Activated T-helper 2 cell treated with anti-CD3 and anti-CD28 coated beads, Interferon-gamma antibody, Interleukin-2, Interleukin-4, amounts not matched to agents 10 μg/mL and 5 μg/mL and 100 μg/mL, durations not matched to agents 14 hours and 24 hours and 36 hours (primary cell): ENCODE measurements at places on chromosomes 13 and 19. TPM values are rescaled to one million over a fixed set of nuclear protein-coding genes. Genes with fewer than 3 reads are reported as not detected.
A peak's percentile ranks its signal among the peaks of the same experiment; 100 is the strongest.

Gene FXYD3
- total RNA-seq = not detected in 2 replicates

- H3K27ac ChIP-seq = no peak overlapping the region
- no peaks in the 10 kb centered on the region for H3K4me1 ChIP-seq
- no peaks in the 10 kb centered on the region for H3K36me3 ChIP-seq
- no peak for DNase-seq
These were observed 387.4 kb downstream of the DLEU7 start for GRCh38 chr13:50456111-50456510.

DNA sequence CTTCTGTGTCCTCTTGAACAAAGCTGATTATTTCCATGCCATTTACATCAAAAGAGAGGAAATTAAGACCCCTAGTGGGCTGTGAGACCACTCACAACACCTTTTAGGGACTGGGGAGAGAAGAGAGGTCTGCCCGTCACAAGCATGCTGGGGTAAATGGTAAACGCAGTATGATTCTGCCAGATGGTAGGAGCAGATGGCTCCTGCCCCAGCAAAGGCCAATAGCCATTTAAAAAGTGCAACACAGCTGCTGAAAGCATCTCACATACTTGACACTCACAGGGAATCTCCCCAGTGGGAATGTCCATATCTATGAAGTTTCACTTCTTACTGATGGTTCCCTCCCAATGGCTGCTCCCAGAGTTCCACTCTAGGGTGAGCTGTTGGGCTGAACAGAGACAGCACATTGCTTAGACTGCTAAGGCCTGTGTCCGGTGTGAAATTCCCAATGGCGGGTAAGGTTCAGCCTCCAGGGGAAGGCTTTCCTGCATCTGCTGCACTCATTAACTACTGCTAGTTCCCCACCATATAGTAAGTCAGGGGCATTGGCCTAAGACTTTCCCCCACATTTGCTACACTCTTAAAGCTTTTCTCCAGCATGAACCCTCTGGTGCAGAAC lies 7.4 kb downstream of the ZNF671 start:
- peaks cover 67% of the 10 kb centered on the region for H3K36me3 ChIP-seq
- no peaks in the 10 kb centered on the region for H3K4me1 ChIP-seq
- H3K4me3 ChIP-seq = no peak overlapping the region
- no peak overlapping the region for H3K27ac ChIP-seq
- H3K27me3 ChIP-seq = no peaks in the 10 kb centered on the region
- no peak for DNase-seq

Gene RFPL4A
- total RNA-seq = not detected in 2 replicates

GRCh38 chr19:376111-376470 lies 31.5 kb upstream of the MIER2 start:
- no peak overlapping the region for H3K27ac ChIP-seq
- H3K4me3 ChIP-seq = no peak overlapping the region
- no peak for DNase-seq
- H3K36me3 ChIP-seq = no peaks in the 10 kb centered on the region

GRCh38 chr13:78594456-78594975 lies 8.8 kb downstream of the POU4F1 start:
- no peak for DNase-seq
- no peaks in the 10 kb centered on the region for H3K36me3 ChIP-seq
- peaks cover 79% of the 10 kb centered on the region for H3K27me3 ChIP-seq
- no peak overlapping the region for H3K4me3 ChIP-seq

- H3K4me1 ChIP-seq = peaks cover 15% of the 10 kb centered on the region
- H3K36me3 ChIP-seq = no peaks in the 10 kb centered on the region
- H3K4me3 ChIP-seq = no peak overlapping the region
- H3K27ac ChIP-seq = no peak overlapping the region
- no peaks in the 10 kb centered on the region for H3K27me3 ChIP-seq
- DNase-seq = no peak
These were observed 8.7 kb upstream of the UBAC2 start for GRCh38 chr13:99191900-99192399.

DNA sequence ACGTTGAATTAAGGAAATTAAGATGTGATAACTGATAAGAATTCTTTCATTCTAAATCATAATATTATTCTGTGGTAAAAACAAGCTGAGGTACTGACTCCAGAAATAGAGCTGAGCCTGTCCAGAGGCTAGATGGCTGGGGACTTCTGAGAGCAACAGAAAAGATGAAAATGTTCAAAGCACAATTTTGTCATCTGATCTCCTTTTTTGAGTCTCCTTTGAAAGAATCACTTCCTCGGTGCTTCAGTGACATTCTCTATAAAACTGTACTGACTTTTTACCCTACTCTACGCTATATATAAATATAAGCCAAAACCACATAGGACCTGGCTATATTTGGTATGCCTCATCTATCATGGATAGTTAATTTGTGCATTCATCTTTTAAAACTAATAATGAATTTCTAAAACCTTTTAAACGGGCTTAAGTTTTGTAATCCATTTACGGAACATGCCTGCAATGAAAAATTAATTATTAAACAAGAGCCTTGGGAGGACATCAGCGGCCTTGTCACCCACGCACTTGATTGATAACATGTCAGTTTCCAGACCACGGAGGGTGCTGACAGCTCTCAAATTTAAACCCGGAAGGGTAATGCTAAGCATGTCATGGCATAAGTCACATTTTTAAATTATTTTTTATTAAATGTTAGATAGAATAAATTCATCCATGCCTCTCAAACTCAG lies 235.5 kb downstream of the PCDH9 start:
- H3K36me3 ChIP-seq = no peaks in the 10 kb centered on the region
- H3K27ac ChIP-seq = no peak overlapping the region
- H3K27me3 ChIP-seq = no peaks in the 10 kb centered on the region

Gene TMEM38A
- 0.64 and 0.96 TPM in 2 replicates for total RNA-seq

DNA sequence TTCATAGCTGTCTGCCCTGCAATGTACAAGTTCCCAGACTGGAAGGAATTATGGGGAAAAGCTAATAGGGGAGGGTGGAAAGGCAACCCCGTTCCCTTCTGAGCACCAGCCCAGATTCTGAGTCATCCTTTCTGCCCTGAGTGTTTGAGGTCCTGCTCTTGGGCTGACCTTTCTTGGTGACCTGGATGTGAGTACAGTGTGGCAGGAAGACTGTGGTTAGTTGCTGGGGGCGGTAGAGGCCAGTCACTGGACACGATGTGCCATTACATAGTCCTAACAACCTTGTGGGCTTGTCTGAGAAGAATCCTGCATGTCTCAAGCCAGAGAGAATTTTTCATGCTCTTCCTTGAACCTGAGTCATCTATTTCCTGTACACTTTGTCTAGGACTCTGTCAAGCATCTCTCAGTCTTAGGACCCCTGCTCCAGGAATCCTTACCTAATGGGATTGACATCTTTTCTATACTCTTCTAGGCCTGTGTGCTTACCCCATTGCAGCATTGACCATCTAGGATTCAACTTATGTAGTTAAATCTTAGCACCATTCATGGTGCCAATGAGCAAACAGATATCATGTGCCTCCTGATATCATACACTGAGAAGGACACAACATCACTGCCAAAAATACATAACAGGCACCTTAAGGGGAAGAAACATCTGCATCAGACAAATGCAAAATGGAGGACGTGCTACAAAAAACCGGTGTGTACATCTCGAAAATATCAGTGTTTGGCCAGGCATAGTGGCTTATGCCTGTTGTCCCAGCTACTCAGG lies 8.1 kb upstream of the ANGPTL4 start:
- H3K4me3 ChIP-seq = no peak overlapping the region
- H3K4me1 ChIP-seq = peaks cover 13% of the 10 kb centered on the region
- no peak for DNase-seq
- no peaks in the 10 kb centered on the region for H3K36me3 ChIP-seq
- peak overlapping the region; percentile 47 for H3K27ac ChIP-seq

DNA sequence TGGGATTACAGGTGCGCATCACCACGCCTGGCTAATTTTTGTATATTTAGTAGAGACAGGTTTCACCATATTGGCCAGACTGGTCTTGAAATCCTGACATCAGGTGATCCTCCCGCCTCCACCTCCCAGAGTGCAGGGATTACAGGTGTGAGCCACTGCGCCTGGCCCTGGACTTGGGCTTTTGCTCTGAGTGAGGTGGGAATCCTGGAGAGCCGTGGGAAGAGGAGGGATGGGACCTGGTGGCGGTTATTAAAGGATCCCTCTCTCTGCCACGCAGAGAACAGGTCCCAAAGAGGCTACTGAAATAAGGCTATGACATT lies 1.7 kb upstream of the TLE5 start:
- H3K4me3 ChIP-seq = peak overlapping the region; percentile 90
- DNase-seq = no peak
- peaks cover 18% of the 10 kb centered on the region for H3K36me3 ChIP-seq
- no peaks in the 10 kb centered on the region for H3K27me3 ChIP-seq
- peaks cover 15% of the 10 kb centered on the region for H3K4me1 ChIP-seq

GRCh38 chr19:48624067-48624594 lies 4.8 kb downstream of the SPHK2 start:
- H3K27ac ChIP-seq = peak overlapping the region; percentile 97
- peak; percentile 96 for DNase-seq
- H3K4me1 ChIP-seq = peaks cover 36% of the 10 kb centered on the region
- H3K27me3 ChIP-seq = no peaks in the 10 kb centered on the region

Gene ZNF296
- total RNA-seq = 3.9 and 5.8 TPM in 2 replicates

DNA sequence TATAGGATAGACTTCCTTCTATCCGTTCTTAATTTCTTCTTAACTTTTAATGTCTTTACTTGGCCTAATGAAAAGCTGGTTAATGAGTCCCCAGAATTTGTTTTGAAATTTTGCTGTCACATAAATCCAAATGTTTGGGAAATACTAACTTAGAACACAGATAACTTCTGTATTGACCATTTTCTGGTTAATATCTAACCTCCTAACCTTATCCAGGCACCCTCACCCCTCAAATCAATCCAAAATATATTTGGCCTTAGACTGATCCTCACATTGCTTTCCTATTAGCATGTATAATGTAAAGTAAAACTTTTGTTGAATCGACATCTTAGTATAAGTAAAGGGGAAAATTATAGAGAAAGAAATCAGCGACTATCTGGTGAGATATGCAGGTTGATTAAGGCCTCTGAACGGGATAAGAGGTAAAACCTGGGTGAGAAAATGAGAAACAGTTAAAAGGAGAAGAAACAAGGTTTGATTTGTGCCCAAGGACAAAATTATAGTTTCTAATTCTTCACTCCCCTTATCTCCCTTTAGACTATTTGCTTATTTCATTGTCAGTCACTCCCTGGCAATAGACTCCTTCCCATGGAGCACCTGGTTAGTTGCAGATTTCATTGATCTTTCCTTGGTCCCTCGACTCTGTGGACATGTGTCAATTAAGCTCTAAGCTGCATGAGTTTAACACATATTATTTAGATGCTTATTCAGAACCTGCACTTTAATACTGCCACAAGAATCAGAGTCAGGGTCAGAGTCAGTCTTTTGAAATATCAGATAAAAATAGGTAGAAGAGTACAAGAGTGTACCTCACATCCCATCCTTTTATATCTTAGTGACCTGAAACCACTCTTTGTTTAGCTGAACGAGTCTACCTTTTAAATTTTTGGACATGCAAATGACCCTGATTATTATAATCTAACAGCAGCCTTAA lies 119.2 kb upstream of the MLNR start:
- no peaks in the 10 kb centered on the region for H3K27me3 ChIP-seq
- H3K4me3 ChIP-seq = no peak overlapping the region

Gene SIGLECL1
- total RNA-seq = not detected in 2 replicates

GRCh38 chr19:29873024-29873800 lies 61.4 kb downstream of the CCNE1 start:
- peaks cover 24% of the 10 kb centered on the region for H3K27me3 ChIP-seq
- peaks cover 11% of the 10 kb centered on the region for H3K4me1 ChIP-seq
- no peaks in the 10 kb centered on the region for H3K36me3 ChIP-seq

Gene AMER2
- total RNA-seq = not detected in 2 replicates

DNA sequence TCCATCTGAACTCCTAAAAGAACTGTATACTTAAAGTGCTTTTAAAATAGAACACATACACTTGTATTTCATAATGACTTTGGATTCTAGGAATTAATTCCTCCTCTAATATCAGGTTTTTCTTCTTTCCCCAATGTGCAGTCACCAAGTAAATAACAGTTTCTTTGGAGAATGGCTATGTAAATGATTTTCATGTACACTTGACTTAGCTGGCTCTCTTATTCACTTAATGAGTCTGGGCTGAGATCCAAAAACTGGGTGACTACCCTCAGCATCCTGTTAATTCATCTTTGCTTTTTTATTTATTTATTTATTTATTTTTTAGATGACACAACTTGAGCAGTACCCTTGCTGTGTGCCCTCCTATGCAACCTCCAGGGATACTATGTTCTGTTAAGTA lies 1003.7 kb downstream of the SLITRK1 start:
- no peak for DNase-seq
- no peaks in the 10 kb centered on the region for H3K27me3 ChIP-seq
- H3K36me3 ChIP-seq = no peaks in the 10 kb centered on the region
- no peaks in the 10 kb centered on the region for H3K4me1 ChIP-seq
- no peak overlapping the region for H3K27ac ChIP-seq
- no peak overlapping the region for H3K4me3 ChIP-seq

- H3K4me1 ChIP-seq = no peaks in the 10 kb centered on the region
- no peak overlapping the region for H3K27ac ChIP-seq
- no peaks in the 10 kb centered on the region for H3K27me3 ChIP-seq
- H3K4me3 ChIP-seq = no peak overlapping the region
- DNase-seq = no peak
- H3K36me3 ChIP-seq = no peaks in the 10 kb centered on the region
These were observed 128.2 kb downstream of the STOML3 start for GRCh38 chr13:38862443-38862842.

- peaks cover 5% of the 10 kb centered on the region for H3K36me3 ChIP-seq
- no peak overlapping the region for H3K27ac ChIP-seq
- no peak for DNase-seq
- peaks cover 24% of the 10 kb centered on the region for H3K4me1 ChIP-seq
- no peaks in the 10 kb centered on the region for H3K27me3 ChIP-seq
- H3K4me3 ChIP-seq = no peak overlapping the region
These were observed 1.8 kb downstream of the FUZ start for GRCh38 chr19:49811328-49811727.

DNA sequence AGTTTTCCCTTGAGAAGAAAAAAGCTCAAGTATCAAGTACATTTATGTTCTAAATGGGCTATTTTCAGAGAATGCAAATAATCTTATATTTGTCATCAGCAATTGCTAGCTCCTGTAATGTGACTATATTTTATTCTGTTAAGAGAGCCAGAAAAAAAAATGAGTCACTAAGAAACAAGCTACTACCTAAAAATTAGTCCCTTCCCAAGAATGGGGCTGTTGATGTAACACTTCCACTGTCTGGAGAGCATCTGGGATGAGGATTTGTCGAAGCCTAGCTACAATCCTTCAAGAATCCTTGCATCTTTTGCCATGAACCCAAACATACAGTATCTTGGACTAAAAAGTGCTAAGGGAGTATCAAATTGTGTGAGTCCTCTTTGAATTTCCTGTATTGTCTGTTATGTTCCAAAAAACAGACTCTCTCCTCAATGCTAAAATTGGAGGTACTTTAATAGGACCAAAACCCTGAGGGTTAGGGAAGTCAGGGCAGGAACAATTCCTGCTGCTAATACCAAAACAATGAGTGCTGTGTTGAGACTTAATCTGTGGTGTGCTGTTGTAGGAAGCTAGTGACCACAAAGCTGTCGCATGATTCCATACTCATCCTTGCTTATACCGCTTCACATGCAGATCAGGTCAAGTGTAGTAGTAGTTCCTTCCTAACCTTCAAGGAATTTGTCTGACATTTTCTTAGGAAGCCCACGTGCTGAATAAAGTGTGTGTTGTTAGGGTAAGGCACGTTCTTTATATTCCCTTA lies 4.9 kb upstream of the ZC3H13 start:
- no peak for DNase-seq
- peaks cover 18% of the 10 kb centered on the region for H3K27me3 ChIP-seq
- peaks cover 10% of the 10 kb centered on the region for H3K4me1 ChIP-seq
- no peak overlapping the region for H3K27ac ChIP-seq
- H3K36me3 ChIP-seq = no peaks in the 10 kb centered on the region

- DNase-seq = no peak
- H3K36me3 ChIP-seq = peaks cover 26% of the 10 kb centered on the region
- peaks cover 13% of the 10 kb centered on the region for H3K4me1 ChIP-seq
- H3K27ac ChIP-seq = no peak overlapping the region
- no peak overlapping the region for H3K4me3 ChIP-seq
- no peaks in the 10 kb centered on the region for H3K27me3 ChIP-seq
These were observed 491 bp downstream of the CCER2 start for GRCh38 chr19:38911388-38912001.

Gene TMC4
- total RNA-seq = 0.16 and 0.37 TPM in 2 replicates
